ENCODE measurements at places on chromosomes 6 and 20. TPM values are rescaled to one million over a fixed set of nuclear protein-coding genes. Genes with fewer than 3 reads are reported as not detected.

The STMND1 gene
- total RNA-seq = not detected

The TRIM26 gene
- total RNA-seq = 25.4 TPM

The PRSS16 gene
- 3.2 TPM for total RNA-seq

The FAXC gene
- total RNA-seq = 5.9 TPM

The RIPOR2 gene
- total RNA-seq = 0.46 TPM

The SLC2A10 gene
- not detected for total RNA-seq

The SSTR4 gene
- 0.28 TPM for total RNA-seq

The EDEM2 gene
- 51.9 TPM for total RNA-seq

The HEY2 gene
- total RNA-seq = not detected

The CCN5 gene
- 27.5 TPM for total RNA-seq

The KHDC1 gene
- total RNA-seq = 4.0 TPM

The ZC2HC1B gene
- not detected for total RNA-seq

The NKAIN2 gene
- not detected for total RNA-seq

The RWDD2A gene
- 1.9 TPM for total RNA-seq

The NRSN1 gene
- total RNA-seq = not detected

The EYA4 gene
- 8.3 TPM for total RNA-seq

The C6orf163 gene
- 0.24 TPM for total RNA-seq

The MYLK2 gene
- total RNA-seq = 0.27 TPM

The CCN6 gene
- total RNA-seq = not detected

The CDKN1A gene
- 247 TPM for total RNA-seq

The RFX6 gene
- not detected for total RNA-seq

The DZANK1 gene
- total RNA-seq = 2.5 TPM

The KCNK16 gene
- not detected for total RNA-seq

The OR12D3 gene
- total RNA-seq = not detected

The INSM1 gene
- not detected for total RNA-seq

The TOMM6 gene
- 304 TPM for total RNA-seq

The WFDC10A gene
- not detected for total RNA-seq

The TRIM15 gene
- total RNA-seq = not detected

The SLCO4A1 gene
- total RNA-seq = 14.1 TPM

The MUC21 gene
- not detected for total RNA-seq

The OR2J3 gene
- total RNA-seq = not detected

The MRAP2 gene
- 1.7 TPM for total RNA-seq

The GCNT2 gene
- total RNA-seq = 4.9 TPM

The GHRH gene
- total RNA-seq = not detected

The NFYA gene
- total RNA-seq = 13.0 TPM

The RNF182 gene
- 3.3 TPM for total RNA-seq

The SRMS gene
- 0.16 TPM for total RNA-seq

The DUSP15 gene
- total RNA-seq = 1.4 TPM

The MLN gene
- not detected for total RNA-seq

The TMEM244 gene
- not detected for total RNA-seq

The TBP gene
- total RNA-seq = 16.3 TPM

The ANGPT4 gene
- total RNA-seq = 0.03 TPM

The SCGN gene
- total RNA-seq = 0.12 TPM

The PKIG gene
- 40.7 TPM for total RNA-seq

The CCM2L gene
- 0.35 TPM for total RNA-seq

The GINM1 gene
- total RNA-seq = 27.2 TPM

The PACRG gene
- total RNA-seq = 0.13 TPM

Measured in A549 treated with Mapracorat at 1 μM for 4 hours (cell line).